ENCODE measurements at places on chromosomes 2 and 18.

DNA sequence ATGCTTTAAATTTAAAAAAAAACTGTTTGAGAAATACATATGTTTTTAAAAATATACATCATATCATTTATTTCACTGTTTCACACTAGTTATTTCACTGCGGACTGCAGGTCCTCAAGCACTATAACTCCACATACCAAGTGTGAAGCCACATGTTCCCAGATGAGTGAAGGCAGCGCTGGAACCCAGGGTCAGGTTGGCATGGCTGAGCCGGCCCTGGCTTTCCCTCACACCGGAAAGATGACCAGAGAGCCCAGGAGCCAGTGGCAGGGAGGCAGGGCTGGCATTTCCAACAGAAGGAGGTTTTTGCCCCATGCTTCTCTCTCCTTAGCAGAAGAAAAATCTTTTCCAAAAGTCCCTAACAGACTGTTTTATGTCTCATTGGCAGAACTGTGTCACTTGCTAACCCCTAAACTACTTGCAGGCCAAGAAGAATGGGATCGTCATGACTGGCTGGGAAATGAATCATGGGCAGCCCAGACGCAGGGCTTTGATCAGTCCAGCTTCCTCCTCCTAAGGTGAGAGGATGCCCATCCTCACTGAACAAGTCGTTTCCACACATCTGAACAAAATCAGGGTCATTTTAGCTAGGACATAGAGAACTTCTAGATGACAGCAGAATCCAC, 287.6 kb upstream of the HNRNPA3 start:
- DNase-seq = no peak

- no peak for DNase-seq
These were observed 37.5 kb downstream of the DDX1 start for GRCh38 chr2:15628899-15629855.

GRCh38 chr18:62763101-62763521, 47.8 kb downstream of the PHLPP1 start:
- no peak for DNase-seq

GRCh38 chr2:20930928-20931327, 108.0 kb upstream of the LDAH start:
- no peak for DNase-seq

DNA sequence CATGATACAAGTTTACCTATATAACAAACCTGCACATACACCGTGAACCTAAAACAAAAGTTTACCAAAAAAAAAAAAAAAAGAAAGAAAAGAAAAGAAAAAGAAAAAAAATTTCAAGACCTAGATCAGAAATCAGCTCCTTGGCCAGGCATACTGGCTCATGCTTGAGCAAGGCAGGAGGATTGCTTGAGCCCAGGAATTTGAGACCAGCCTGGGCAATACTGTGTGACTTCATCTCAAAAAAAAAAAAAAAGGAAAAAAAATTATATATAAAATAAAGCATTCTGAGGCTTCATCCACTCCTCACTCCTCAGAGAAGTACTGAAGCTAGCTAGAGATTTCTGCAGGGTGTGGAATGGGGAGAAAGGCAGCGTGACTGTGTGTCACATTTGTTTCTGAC, 11.8 kb upstream of the PROC start:
- no peak for DNase-seq

DNA sequence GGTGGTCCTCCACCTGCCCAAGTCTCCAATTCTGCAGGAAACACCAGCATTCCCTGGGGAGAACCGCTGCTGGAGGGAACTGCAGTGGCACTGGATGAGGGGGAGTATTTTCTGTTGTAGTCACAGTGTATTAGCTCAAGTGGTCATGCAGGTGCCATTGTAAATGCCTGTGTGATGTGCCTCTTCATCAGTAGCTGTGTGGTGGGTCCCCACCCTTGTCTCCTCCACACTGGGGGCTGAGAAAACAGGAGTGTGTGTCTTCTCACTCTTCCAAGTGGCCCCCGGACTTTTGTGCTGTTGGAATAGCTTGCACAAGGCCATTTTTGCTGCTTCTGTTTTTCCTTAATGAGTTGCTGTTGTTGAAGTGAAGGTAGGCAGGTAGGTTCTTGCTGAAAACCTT, 8.7 kb downstream of the NCK2 start:
- DNase-seq = no peak

DNA sequence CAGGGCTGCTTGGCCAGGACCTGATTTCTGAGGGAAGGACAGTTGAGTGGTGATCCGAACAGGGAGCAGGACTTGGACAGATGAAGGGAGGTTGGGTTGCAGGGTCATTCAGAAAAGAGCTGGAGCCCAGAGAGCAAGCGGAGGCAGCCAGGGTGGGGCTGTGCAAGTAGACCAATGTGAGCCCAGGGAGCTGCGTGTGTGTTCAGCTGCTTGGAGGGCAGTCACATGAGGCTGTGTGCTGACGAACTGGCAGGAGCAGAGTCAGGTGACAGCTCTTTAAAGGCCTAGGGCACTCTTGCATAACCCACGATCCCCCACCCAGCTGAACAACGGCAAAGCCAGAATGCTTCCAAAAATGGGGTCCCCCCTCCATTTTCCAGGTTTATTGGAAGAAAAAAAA, 4.6 kb upstream of the MLPH start:
- peak; percentile 74 for DNase-seq

DNA sequence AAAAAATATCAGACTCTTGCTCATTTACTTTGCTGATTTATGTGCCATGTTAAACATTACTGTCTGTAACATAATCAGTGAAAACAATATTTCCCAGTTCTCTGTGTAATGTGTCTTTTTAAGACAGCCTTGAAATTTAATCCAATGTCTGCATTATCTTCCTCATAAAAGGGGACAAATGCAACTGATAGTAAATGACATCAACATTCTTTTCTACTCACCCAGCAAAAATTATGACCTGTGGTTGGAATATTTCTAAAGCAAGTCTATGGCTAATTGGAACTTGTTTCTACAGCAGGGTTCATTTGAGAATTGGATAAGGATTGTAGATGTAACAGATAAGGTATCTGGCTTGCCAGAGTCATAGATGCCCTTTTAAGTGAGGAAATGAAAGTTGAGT, 34.8 kb downstream of the C1D start:
- DNase-seq = no peak

DNA sequence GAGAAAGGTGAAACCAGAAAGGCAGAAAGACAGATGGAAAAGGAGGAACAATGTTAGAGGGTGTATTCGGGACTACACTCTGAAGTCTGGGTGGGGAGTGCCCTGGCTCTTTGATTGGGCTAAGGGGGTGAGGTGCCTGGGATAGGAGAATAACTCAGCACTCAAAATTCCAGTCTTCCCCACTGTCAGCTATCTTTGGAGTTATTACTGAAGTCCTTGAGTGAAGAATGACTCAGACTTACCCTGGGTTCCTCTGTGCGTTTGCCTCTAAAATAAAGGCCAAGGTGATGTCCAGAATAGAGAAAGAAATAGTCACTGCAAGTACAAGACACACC, 151.8 kb upstream of the SERPINE2 start:
- no peak for DNase-seq

GRCh38 chr18:79599441-79599931, 80.1 kb upstream of the CTDP1 start:
- peak; percentile 62 for DNase-seq

DNA sequence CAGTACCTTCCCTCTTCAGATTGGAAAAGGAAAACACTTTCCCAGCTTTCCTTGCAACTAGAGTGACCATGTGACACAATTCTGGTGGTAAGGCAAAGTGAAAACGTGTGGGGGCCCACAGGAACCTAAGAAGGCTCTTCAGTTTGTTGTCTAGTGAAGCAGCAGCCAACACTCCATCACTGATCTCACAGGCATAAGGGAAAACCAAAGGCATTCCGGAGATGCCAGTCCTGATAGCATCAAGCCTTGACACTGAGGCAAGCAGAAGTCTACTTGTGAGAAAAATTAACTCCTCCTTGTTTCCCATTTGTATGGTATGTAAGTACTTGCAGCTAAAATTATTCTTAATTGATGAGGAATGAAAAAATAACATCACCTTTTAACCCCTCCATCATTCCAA, 88.3 kb downstream of the ETAA1 start:
- DNase-seq = no peak

- DNase-seq = no peak
These were observed 41.8 kb downstream of the LTBP1 start for GRCh38 chr2:32988525-32988924.

DNA sequence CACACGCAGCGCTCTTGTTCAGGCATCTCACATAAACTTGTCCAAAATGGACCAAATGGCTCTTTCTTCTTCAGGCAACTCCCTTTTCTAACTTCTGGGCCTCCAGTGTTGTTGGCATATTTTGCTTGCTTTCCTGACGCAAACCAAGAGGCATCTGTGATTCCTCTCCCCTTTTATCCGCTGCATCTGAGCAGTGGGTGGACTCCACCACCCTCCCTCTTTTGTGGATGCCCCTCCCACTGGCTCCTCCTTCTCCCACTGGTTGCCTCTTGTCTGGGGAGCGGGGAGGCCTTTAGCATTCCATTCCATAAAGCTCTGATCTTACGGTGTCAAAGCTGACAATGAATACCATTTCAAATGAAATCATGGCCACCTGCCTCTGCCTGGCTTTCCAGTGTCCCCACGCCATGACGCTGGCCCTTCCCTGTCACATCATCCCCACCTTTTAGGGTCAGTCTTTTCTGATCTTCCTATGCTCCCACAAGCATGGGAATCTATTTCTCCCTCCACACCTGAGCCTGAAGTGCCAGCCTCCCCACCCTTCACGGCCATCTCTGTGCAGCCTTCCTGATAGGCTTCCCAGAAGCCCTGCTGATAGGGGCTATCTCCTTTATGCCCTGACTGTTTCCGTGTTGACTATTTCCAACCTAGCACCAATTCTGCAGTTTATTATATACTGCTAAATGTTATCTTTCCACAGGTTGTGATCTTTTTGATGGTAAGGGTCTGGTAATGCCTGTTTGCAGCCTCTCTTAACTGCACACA, 51.5 kb downstream of the RPL37A start:
- DNase-seq = no peak

DNA sequence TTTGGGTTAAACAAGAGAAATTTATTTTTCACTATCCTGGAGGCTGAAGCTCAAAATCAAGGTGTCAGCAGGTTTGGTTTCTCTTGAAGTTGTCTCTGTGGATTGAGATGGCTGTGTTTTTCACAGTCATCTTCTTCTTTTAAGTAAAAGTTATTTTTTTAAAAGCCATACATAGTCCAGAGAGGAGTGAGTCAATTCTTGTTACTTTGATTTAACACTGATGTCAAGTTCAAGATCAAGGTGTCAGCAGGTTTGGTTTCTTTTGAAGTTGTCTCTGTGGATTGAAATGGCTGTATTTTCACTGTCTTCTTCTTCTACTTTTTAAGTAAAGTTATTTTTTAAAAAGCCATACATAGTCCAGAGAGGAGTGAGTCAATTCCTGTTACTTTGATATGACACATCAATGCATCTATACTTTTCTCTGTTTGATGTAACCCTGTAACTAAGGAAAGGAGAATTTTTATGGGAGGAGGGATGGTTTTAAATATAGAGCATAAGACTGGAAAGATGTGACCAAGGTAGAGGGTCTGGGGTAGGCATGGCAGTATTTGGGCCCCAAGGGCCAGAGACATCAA, 22.5 kb upstream of the RASGRP3 start:
- no peak for DNase-seq

DNA sequence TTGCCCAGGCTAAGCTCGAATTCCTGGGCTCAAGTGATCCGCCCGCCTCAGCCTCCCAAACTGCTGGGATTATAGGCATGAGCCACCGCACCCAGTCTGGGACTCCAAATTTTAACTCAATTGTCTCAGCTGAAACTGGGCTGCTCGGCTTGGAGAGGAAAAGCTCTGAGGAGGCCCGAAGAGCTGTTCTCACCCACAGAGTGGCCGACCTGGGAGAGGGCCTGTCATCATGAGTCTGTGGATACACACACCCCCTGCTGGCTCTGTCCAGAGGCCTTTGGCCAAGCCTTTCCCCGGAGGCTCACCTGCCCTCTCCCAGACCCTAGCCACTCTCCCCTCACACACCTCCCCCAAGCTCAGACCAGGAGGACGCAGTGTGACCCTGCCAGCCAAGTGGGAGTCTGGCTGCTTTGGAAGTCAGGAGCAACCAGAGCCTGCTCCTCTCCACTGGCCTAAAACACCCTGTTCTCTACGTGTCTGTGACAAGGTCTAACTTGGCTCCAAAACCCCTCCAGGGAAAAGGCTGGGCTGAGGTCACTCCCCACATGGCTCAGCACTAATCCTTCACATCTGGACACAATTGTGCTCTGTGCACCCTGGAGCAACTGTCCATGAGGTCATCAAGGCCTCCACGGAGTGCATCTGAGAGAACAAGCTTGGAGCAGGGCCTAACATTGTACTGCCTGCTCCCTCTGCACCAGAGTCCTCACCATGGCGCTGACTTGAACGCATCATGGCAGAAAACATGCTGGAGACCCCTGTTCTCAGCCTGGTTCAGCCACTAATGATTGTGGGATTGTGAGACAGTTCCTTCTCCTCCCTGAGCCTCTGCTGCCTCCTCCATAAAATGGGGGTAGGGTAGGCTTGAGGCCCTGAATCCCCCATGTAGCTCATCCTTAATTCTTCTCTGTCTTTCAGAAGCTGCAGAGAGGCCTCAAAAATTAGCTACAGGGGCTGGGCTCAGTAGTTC, 49.9 kb upstream of the RAB6C start:
- DNase-seq = no peak

GRCh38 chr2:60602388-60602787, 48.9 kb upstream of the BCL11A start:
- no peak for DNase-seq

- DNase-seq = no peak
These were observed 48.9 kb downstream of the CDH2 start for GRCh38 chr18:28127763-28128658.
